ENCODE measurements at places on chromosomes 2 and 18. TPM values are rescaled to one million over a fixed set of nuclear protein-coding genes. Genes with fewer than 3 reads are reported as not detected.

Gene ZBTB7C
- total RNA-seq, result 0.94 TPM

Gene DCDC2C
- 1.6 TPM for total RNA-seq

Gene ABCG5
- not detected for total RNA-seq

Gene FSIP2
- total RNA-seq, result 11.0 TPM

Gene CENPA
- 1.3 TPM for total RNA-seq

Gene LOXHD1
- total RNA-seq, result 0.31 TPM

Gene CCDC141
- total RNA-seq, result 3.4 TPM

Gene GREB1L
- total RNA-seq, result 0.94 TPM

Gene STARD6
- total RNA-seq, result not detected

Gene SERPINB7
- total RNA-seq, result not detected

Gene HES6
- 94.5 TPM for total RNA-seq

Gene NT5DC4
- not detected for total RNA-seq

Gene C2orf66
- total RNA-seq, result 1.3 TPM

Gene KCNS3
- total RNA-seq, result 1.9 TPM

Gene ALPI
- not detected for total RNA-seq

Gene CLEC4F
- total RNA-seq, result not detected

Gene SNTG2
- total RNA-seq, result 8.5 TPM

Gene SNX17
- 57.0 TPM for total RNA-seq

Gene PLEKHH2
- total RNA-seq, result 12.5 TPM

Gene LRP2
- 1.3 TPM for total RNA-seq

Gene MAP3K19
- 1.6 TPM for total RNA-seq

Gene SP110
- 2.2 TPM for total RNA-seq

Gene RBKS
- total RNA-seq, result 2.5 TPM

Gene SLC8A1
- total RNA-seq, result 160 TPM

Gene SMAD7
- 15.7 TPM for total RNA-seq

Measured in parietal lobe (tissue), 2 donors.